H1 (cell line): ENCODE measurements at places on chromosomes 13 and 19. TPM values are rescaled to one million over a fixed set of nuclear protein-coding genes. Genes with fewer than 3 reads are reported as not detected.

The DKKL1 gene
- total RNA-seq, result 2.6 and 3.1 TPM in 2 replicates

- H3K4me3 ChIP-seq, result no peak overlapping the region
- no peak for DNase-seq
- no peak overlapping the region for H3K27ac ChIP-seq
- H3K36me3 ChIP-seq, result 0 out of 2 replicates have a peak, but pooled peaks cover 2% of the 10 kb centered on the region
Observed at GRCh38 chr19:50293263-50294004, 35.7 kb downstream of the KCNC3 start.

DNA sequence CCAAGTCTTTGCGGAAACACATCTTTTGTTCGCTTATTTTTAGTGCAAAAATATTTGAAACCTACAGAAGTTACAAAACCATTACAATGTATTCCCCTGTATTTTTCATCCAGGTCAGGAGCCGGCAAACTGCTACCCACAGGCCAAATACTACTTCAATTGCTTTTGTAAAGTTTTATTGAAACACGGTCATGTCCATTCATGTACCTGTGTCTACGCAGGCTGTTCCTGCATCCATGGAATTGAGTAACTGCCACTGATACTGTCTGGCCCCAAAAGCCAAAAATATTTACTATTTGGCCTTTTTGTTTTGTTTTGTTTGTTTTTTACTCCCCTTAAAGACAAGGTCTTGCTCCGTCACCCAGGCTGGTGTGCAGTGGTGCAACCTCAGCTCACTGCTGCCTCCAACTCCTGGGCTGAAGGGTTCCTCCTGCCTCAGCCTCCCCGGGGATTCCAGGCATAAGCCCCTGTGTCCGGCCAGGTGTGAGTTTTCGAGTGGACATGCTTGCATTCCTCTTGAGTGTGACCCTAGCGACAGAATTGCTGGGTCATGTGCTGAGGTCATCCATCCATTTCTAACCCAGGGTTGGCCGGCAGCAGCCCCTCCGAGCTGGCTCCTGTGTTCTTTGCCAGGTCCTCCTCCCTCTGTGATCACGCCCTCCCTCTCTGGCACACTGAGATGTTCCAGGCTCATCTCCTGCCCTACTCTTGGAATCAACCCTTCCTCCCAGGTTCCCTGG lies 10.9 kb upstream of the S1PR4 start:
- H3K27me3 ChIP-seq, result peaks cover 6% of the 10 kb centered on the region; the same call in 1 of the 2 replicates
- H3K4me1 ChIP-seq, result no peaks in the 10 kb centered on the region

GRCh38 chr19:10450191-10450852 lies 30.0 kb downstream of the PDE4A start:
- DNase-seq, result no peak
- peaks cover 10% of the 10 kb centered on the region; the same call in 1 of the 2 replicates for H3K4me1 ChIP-seq
- no peaks in the 10 kb centered on the region for H3K36me3 ChIP-seq
- 0 out of 2 replicates have a peak, but pooled peaks cover 1% of the 10 kb centered on the region for H3K27me3 ChIP-seq
- H3K4me3 ChIP-seq, result no peak overlapping the region

GRCh38 chr19:56015756-56016155 lies 29.2 kb downstream of the NLRP5 start:
- no peaks in the 10 kb centered on the region for H3K36me3 ChIP-seq
- DNase-seq, result no peak
- no peak overlapping the region for H3K4me3 ChIP-seq
- H3K4me1 ChIP-seq, result no peaks in the 10 kb centered on the region
